Foreskin melanocyte (primary cell): ENCODE measurements at places on chromosomes 16 and 17.

- no peak for DNase-seq
Observed at GRCh38 chr16:11743308-11744074, 834 bp upstream of the TXNDC11 start.

DNA sequence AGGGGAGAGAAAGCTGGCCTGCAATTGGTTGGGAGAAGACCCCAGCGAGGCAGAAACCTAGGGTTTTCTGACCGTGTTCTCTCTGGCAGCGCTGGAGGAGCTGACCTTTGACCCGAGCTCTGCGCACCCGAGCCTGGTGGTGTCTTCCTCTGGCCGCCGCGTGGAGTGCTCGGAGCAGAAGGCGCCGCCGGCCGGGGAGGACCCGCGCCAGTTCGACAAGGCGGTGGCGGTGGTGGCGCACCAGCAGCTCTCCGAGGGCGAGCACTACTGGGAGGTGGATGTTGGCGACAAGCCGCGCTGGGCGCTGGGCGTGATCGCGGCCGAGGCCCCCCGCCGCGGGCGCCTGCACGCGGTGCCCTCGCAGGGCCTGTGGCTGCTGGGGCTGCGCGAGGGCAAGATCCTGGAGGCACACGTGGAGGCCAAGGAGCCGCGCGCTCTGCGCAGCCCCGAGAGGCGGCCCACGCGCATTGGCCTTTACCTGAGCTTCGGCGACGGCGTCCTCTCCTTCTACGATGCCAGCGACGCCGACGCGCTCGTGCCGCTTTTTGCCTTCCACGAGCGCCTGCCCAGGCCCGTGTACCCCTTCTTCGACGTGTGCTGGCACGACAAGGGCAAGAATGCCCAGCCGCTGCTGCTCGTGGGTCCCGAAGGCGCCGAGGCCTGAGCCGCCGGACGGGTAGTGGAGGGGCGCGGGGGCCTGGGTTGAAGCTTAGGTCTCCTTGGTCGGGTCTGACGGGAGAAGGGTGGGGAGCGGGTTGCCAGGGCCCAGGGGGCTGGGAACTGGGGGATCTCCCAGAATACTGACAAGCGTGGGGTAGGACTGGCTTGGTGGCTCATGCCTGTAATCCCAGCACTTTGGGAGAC, 7.4 kb upstream of the PYDC1 start:
- DNase-seq = no peak

DNA sequence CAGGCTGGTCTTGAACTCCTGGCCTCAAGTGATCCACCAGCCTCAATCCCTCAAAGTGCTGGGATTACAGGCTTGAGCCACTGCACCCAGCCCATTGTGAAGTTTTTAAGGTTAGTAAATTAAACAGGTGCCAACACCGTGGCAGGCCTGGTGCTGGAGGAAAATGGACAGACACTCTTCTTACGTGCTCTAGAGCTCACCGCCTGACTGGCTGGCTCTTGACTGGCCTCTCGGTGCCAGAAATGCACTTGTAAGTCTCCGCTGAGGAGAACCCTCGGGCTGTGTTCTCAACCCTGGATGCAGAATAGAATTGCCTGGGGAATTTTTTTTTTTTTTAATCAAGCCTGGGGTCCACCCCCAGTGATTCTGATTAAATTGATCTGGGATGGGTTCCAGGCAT, 10.3 kb upstream of the HAS3 start:
- DNase-seq = no peak

DNA sequence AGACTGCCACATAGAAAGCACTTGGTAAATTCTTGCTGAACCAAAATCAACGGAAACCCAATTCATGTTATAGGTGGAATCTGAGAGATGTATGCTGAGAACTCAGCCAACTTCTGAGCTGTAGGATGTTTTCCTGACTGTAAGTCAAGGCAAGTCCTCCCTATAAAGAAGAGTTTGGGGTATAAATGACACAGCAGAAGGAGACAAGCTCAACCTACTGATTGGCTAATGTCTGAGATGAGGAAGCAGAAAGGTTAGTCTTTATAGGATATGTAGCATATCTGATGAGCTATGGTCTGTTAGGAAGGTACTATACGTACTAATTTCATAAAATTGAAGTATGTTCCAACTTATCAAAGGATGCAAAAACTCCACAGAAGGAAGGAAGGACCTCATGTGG, 99.5 kb downstream of the XYLT1 start:
- no peak for DNase-seq

- no peak for DNase-seq
Observed at GRCh38 chr17:27834571-27834970, 34.2 kb upstream of the NOS2 start.

DNA sequence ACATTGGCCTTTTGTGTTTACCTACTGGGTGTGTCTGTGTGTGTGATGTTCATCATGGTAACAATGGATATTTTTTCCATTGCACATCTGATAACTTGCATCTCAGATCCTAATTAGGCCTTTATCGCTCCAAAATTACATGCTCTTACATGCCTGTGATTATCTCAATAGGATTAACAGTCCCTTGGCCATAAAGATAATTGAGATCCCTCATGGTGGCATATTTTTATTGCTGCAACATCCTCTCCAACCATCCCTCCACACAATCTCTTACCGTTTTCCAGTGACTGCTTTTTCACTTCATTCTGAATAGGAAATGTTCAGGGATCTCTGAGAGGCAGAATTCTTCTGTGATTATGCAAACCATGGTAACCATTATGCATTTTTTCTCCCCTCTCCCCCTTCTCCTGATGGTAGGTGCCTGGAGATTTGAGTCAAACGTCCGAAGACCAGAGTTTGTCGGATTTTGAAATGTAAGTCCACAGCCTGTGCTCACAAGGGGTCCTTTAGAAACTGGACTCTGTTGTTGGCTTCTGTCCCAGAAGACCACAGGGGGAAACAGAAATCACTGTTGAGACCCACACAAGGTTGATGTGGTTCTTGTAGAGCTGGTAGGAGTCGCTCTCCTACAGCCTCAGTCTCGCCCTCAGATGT, 405.5 kb downstream of the CPPED1 start:
- no peak for DNase-seq

GRCh38 chr17:27511168-27511883, 55.1 kb downstream of the KSR1 start:
- no peak for DNase-seq

DNA sequence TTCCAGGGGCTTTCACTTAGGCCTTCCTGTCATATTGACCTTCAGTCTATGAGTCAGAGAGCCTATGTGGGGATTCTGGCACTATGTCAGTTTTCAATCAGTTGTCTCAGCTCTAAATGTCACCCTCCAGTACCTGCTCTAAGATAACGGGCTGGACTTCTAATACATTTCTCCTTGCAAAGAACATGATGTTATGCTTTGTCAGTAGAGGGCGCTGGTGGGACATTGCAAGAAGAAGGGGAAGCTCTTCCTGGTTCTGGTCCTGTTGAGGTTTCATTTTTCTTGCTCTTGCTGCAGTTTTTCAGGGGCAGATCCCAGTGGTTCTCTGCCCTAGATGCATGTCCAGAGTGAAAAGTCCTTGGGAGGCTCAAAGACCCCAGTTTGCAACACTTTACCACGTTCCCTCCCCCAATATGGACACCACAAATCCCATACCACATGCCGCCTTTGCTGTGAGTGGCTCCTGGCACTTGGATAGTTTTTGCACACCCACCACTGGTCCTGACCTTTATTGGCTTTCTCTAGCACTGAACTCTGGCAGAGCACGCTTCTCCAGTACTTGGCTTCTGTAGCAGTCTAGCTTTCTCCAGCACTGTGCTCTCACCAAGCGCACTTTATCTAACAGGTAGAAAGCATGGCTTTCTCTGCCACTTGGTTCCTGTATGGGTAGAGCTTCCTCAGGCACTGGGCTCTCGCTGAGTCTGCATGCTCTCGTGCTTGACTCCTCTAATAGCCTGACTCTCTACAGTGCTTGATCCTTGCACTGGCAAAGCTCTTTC, 49.0 kb downstream of the BCL7C start:
- peak; percentile 83 for DNase-seq

DNA sequence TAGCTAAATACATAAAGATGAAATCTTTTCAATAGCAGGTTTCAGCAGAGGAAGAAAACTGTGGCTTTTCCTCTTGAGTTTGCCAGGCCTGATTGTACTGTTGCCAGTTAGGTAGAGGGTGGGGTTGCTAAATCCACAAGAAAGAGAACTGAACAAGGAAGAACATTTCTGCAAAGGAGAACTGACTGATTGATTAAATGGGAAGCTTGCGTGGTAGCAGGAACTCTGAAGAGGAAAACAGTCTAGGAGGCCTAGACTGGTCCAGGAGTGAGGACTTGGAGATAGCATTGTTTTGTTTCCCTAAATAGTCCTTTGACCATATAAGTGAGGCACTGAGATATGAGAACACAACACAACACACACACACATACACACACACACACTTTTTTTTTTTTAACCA, 18.8 kb downstream of the LRRC36 start:
- no peak for DNase-seq

- no peak for DNase-seq
Observed at GRCh38 chr16:725463-726187, 618 bp downstream of the CCDC78 start.

DNA sequence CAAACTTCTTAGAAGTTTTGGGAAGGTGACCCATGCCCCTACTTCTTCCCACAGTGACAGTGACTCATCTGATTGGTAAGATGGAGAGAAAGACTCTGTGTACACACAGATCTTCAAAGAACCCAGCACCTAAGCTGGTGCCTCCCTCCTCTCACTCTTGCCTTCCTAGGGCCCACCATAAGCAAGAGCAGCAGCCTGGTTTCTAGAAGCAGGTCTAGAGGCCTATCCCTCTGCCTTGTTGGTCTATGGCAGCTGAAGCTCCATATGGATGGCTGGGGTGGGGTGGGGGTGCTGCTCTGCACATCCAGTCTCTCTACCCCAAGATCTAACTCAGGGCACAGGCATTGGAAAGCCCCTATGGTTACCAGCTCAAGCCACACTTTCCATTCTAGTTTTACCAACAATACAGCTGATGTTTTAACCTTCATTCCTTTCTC, 47.5 kb downstream of the STAT3 start:
- no peak for DNase-seq

DNA sequence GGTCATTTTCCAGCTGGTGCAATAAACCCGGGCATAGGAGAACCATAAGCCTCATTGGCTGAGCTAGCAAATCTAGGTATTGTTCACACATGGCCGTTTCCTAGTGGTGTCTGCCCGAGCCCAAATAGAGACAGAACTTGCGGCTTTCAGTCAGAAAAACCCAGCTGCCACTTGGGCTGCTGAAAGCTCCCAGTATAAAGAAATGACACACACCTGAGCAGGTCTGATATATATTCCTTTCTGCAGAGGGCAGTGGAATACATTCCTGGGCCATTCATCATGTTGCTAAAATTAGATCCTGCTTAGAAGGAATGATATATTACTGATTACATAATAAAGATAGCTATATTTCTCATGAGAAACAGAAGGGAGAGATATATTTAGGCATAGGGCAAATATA, 83.9 kb upstream of the IRX5 start:
- no peak for DNase-seq

DNA sequence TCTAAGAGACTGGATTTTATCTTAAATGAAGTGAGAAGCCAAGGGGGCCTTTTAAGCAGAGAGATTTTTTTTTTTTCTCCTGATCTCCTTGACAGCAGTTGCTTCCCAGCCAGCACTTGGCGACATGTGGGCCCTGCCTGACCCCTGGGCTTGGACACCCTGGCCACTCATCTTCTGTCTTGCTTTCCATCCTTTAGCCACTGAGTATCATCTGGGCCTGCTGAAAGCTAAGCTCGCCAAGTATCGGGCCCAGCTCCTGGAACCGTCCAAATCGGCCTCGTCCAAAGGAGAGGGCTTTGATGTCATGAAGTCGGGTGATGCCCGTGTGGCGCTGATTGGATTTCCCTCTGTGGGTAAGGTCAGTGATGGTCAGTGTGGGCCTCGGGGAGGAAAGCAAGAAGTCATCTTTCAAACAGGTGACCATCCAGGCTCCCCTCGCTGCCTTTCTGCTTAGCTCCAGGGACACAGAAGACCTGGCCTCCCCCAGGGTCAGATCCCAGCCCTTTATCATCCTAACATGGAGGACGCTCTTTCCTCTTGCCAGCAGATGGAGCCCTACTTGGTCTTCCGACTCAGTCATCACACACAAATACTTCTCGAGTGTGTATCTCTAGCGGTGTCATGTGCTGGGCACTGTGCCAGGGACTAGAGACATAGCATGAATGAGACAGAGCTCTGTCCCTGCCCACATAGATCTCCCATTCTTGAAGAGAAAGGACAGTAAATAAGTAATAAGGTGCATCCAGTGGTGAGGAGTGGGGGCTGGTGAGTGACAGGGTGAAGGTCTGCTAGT, 6.1 kb downstream of the DRG2 start:
- DNase-seq = peak; percentile 78

DNA sequence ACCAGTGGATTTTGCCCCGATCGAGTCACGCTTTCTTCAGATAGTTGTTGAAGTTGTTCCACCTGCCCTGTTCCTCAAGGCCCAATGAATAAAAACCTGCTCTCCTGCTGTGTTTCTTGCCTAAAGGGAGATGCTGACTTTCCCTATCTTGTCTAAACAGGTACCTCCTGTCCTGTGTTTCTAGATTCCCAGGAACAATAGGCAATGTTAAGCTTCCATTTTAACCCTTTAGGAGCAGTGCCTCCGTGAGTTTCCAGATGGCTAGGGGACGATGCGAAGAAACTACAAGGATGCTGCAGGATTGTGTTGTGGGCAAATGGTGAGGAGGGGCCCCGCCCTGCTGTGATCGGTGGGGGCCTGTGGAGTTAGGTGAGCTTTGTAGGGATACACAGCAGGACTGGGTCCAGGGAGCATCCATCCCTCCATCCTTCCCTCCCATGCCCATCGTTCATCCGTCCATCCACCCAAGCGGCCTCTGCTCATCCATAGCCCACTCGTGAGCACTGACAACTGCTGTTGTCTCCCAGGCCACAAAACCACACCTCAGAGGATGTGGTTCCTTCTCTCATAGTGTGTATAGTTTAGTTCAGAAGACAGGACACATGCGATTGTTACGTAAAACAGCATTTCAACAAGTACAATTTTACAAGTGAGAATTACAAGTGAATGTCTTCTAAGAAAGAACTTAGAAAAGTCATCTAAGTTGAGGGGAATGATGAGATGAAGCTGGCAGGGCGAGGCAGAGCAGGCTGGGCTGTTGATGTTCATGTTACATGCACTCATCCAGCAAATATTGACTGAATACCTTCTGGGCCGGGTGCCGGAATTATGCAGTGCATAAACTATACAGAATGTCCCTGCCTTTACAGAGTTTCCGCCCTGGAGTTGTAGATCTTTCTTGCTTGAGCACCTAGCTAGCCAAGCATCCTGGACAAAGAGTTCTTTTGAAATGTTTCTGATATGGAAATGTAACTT, 5.2 kb downstream of the ARSG start:
- DNase-seq = no peak

DNA sequence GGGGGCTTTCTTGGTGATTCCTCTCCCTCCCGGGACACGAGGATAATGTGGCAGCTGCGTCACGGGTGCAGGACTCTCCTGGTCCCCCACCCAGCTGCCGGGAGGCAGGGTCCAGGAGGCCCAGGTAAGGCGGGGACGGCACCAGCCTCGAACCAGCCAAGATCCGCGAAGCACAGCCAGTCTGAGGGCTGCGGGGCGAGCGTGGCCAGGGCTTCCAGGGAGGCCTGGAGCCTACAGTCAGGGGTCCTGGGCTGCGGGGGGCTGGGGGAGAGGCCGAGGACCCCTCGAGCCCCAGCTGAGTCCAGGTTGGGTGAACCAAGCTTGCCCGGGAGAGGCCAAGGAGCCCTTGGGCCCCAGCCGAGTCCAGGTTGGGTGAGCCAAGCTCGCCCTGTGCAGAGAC, 10.0 kb downstream of the TPSD1 start:
- no peak for DNase-seq
